ENCODE measurements at places on chromosomes 13 and 19.

GRCh38 chr13:23007426-23007825, 173.4 kb upstream of the SGCG start:
- DNase-seq, result peak; percentile 33

GRCh38 chr19:29650772-29651387, 14.4 kb upstream of the PLEKHF1 start:
- DNase-seq, result no peak

DNA sequence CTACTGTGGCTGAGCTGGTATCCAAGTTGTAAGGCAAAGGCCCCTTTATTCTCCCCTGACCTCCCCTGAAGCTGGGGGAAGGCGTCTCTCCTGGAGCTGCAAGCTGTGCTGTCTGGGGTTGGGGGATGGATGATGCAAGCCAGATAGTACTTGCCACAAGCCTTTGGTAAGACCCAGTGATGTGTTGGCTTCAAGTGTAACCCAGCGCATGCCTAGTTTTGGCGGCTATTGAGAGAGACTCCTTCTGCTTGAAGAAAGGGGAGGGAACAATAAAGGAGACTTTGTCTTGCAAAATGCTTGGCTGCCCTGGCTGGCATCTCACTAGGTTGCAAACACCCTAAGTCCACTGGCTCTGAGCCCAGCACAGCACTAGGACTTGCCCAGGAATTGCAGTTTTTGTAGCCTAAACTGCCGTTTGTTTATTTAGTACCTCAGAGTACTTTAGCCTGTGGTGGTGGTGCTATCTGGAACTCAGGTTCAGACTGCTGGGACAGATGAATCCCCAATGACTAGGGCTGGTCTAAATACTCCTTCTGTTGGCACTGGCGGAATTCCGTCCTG, 108.2 kb downstream of the TNFSF13B start:
- no peak for DNase-seq

DNA sequence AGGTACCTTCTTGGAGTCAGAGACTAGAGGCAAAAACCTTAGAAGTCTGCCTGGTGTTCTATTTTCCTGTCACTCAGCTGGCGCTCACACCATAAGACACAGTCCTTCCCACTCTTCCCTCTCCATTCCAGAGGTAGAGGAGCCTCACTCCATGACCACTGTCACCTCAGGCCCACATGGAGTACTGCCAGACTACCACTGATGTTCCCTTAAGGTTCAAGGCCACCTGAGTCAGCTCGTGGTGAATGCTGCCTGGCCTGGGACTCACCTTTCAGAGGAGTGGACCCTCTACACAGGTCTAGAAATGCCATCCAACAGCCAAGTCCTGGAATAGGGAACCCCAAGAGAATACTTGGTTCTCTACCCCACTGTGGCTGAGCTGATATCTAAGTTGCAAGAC, 29.9 kb downstream of the RGCC start:
- DNase-seq, result no peak

DNA sequence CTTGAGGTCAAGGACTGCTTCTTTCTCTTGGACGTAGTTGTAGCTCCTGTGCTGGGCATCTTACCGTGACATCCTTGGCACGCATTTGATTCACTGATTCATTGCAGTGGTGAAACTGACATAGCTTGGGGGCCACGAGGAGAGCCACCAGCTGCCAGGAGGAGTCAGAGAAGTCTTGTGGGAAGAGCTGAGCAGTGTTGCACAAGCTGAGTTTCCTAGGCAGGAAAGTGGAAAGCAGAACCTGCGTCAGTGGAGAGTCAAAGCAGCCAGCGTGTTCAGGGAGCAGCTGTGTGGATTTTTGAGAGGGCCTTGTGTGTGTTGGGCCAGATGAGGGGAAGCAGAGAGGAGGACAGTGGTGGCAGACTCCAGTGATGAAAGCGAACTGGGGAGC, 5.3 kb upstream of the GPR183 start:
- DNase-seq, result no peak

DNA sequence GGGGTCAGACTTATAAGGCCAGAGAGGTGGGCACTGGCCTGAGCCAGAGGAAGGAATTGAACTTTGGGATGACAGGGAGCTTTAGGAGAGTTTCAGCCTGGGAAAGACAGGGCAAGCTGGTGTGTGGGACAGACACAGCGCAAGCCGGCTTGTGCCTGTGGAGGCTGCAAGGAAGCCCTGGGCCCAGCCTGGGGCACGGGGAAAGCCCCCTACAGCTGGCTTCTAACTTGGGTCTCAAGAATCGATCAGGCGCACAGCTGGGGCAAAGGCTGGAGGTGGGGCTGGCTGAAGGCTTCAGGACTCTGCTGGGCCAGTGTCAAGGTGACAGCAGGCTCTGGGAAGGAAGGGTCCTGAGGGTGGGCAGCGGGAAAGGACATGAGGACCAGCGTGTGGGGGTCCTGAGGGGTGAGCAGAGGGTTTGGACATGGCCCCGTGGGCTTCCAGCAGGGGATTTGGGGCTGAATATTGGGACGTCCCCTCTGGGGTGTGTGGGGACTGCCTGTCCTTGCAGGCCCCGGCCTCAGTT, 3.0 kb downstream of the PTOV1 start:
- DNase-seq, result no peak

- no peak for DNase-seq
Observed at GRCh38 chr13:50136226-50136625, 121.0 kb downstream of the KCNRG start.

GRCh38 chr19:16660763-16661479, at the start of gene TMEM38A:
TSS of gene TMEM38A (plus strand) at chr19:16661139. CDS start at chr19:16661218, 79 bp downstream.
- DNase-seq, result no peak

- no peak for DNase-seq
Observed at GRCh38 chr13:105341256-105341655, 1194.2 kb downstream of the EFNB2 start.

- DNase-seq, result no peak
Observed at GRCh38 chr13:40819797-40820315, 30.4 kb downstream of the SLC25A15 start.

- no peak for DNase-seq
Observed at GRCh38 chr19:36931684-36932083, 15.6 kb downstream of the ZNF568 start.

- DNase-seq, result no peak
Observed at GRCh38 chr13:79898202-79898826, 417.4 kb downstream of the NDFIP2 start.

GRCh38 chr13:29936051-29936813, 85.8 kb upstream of the UBL3 start:
- DNase-seq, result no peak

DNA sequence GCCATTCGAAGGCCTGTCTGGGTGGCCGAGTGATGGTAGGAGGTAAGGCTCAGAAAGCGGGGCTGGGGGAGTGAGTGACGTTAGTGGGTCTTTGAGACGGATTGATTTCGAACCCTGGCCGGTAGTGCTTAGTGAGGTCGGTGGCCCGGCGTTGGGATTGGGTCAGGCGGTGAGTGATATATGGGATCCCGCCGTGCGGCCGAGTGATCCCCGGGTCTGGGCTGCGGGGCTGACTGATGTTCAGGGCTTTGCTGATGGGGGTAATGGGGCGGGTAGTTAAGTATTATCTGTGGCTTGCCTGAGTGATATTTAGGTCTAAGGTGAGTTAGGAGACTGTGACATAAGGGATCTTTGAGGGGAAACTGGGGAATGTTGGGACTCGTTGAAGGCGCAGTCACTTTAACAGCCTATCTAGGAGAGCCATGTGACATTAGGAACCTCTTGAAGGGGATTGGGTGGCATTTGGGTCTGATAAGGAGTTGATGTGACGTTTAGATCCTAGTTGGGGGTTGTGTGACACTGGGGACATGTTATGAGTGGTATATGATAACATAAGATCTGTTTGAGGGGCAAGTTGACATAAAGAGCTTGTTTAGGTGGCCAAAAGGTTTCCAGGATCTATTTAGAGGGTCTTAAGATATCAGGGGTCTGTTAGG, 543 bp downstream of the PSMC4 start:
- no peak for DNase-seq

DNA sequence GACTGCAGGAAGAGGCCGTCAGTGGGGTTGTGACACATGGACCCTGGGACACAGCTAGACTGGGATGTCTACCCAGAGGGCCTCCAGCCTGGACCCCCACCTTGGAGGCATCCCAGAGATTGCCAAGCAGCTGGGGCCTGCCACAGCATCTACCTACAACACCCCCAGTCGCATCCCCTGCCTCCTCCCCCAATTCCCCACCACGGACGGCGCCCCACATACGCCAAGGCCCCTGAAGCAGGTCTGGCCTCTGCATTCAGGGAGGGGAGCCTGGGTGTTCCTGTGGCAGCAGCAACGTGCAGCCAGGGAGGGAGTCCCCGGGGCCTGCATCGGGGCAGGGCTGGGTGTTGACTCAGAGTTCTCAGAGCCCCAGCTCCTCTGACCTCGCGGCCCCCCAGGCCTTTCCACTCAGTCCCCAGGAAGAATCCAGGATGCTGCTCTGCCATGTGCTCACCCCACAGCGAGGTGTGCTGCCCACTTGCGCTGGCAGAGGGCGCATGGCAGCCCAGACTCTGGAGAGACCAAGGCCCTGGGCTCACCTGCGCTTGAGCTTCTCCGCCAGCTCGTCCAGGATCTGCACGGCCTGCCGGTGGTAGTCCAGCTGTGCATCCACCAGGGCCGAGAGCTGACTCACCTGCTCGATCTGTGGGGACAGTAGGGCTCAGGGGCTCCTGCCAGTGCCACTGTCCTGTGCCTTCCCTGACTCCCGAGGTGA, 19.6 kb downstream of the MPND start:
- DNase-seq, result no peak

- DNase-seq, result no peak
Observed at GRCh38 chr13:113823771-113824170, 40.1 kb downstream of the GAS6 start.

DNA sequence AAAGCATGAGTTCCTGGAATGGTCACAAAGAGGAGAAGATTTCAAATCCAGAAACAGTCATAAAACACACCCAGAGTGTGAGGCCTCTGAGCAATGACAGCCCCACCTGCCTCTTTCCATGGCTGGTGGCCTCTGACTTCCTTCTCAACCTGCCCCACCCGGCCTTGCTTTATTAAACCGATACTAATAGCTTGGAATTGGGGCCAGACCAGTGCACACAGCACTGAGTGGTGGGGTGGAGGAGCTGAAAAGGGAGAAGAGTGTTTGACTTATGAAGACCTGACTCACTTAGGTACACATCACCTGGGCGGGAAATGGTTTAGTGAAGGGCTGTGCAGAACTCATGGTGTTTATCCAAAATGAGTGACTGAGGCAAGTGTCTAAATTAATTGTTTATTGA, 20.7 kb upstream of the CEACAM6 start:
- DNase-seq, result no peak

DNA sequence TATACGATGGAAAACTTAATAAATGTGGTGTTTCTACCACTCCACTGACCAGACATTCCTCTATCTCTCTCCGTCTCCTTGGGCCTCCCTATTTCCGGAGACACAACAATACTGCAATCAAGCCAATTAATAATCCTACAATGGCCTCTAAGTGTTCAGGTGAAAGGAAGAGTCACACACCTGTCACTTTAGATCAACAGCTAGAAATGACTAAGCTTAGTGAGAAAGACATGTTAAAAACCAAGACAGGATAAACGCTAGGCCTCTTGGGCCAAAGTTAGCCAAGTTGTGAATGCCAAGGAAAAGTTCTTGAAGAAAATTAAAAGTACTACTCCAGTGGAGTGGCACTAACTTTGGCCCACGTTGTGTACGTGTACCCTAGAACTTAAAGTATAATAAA, 22.5 kb downstream of the ZDHHC20 start:
- no peak for DNase-seq

DNA sequence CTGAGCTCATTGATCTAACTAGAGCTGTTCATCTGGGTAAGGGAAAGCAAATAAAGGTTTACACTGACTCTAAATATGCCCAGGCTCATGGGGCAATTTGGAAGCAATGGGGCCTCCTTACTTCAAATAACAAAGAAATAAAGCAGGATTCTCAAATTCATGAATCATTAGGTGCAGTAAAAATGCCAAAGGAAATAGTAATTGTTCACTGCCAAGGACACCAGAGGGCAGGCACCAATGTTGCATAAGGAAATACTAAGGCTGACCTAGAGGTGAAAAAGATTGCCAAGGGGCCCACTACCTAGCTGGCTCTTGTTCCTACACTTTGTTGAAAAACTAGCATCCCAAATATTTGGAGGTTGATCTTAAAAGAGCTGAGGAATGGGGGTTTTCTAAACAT, 1686.7 kb upstream of the MIR17HG start:
- no peak for DNase-seq

- no peak for DNase-seq
Observed at GRCh38 chr13:80572923-80573316, 232.0 kb upstream of the SPRY2 start.

DNA sequence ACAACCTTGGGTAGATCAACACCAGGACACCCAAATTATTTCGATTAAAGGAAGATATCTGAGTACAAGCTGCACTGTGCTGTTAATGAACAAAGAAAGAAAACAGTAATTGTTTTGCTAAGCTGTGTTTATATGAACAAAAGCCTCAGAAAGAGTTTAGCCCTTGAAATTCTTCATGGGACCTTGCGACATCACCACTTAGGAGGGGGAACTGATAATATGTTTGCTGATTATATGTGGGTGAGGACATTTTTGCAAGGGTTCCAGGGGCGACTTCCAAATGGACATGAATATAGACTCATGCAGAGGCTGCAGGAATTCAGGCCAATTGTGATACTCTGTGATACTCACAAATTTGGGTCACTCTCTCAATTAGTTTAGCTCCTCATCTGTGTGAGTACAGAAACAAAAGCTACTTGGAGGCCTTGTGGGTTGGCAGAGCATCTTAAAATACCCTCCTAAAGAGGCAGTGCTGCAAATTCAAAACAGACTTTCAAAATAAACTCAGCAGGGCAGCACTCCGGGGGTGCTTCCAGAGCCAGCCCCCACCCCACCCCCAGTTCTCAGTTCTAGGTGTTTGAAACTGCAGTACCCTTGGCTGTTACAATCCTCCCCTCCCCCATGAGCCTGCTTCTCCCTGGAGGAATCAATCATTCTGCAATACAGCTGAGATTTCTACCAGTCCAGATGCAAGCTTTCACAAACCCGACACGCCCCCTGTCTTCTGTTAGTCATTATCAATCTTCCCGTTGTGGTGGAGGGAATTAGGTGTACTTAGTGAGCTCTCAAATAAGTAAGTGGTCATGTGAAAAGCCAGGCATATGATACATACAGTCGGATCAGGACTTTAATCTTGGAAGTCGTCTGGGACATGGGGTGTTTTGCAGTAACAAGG, 97.0 kb upstream of the MBNL2 start:
- DNase-seq, result peak; percentile 45

- no peak for DNase-seq
Observed at GRCh38 chr19:57248646-57249045, 8.2 kb downstream of the ZNF805 start.

DNA sequence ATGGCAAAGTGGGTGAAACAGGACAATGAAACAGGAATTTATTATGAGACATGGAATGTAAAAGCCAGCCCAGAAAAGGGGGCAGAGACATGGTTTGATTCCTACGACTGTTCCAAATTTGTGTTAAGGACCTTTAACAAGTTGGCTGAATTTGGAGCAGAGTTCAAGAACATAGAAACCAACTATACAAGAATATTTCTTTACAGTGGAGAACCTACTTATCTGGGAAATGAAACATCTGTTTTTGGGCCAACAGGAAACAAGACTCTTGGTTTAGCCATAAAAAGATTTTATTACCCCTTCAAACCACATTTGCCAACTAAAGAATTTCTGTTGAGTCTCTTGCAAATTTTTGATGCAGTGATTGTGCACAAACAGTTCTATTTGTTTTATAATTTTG, 8.6 kb downstream of the CLN5 start:
- DNase-seq, result no peak
